ACHN (cell line): ENCODE measurements at places on chromosomes 13 and 19.
A peak's percentile ranks its signal among the peaks of the same experiment; 100 is the strongest.

DNA sequence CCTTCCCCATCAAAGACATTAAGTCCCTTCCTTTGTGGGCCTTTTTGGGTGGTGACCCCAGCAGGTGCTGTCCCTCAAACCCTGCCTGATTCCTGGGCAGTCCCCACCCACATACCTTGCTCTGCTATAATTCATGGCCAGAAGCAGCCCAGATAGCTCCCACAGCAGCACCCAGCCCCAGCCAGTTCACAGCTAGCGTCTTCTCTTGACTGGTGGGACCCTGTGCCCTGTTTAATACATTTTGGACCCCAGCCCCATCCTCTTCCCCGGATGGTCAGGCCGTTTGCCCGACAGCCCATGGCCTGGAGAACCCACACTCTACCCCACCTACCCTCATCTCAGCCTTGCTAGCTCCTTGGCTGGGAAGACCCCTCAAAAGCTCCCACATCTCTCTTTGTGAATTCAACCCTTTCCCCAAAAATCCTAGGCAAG is 2.1 kb downstream of the CCDC106 start:
- no peak for DNase-seq

DNA sequence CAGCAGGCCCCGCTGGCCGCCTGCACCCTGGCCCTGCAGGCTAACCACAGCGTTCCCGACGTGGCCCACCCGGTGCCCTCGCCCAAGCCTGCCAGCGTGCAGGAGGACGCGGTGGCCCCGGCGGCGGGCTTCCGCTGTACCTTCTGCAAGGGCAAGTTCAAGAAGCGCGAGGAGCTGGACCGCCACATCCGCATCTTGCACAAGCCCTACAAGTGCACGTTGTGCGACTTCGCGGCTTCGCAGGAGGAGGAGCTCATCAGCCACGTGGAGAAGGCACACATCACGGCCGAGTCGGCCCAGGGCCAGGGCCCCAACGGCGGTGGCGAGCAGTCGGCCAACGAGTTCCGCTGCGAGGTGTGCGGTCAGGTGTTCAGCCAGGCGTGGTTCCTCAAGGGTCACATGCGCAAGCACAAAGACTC is 72.1 kb downstream of the ZNF536 start:
- no peak for DNase-seq

- DNase-seq: no peak
Observed at GRCh38 chr19:29549105-29550070, 23.6 kb downstream of the VSTM2B start.

GRCh38 chr13:88674841-88675240 is 1003.7 kb downstream of the SLITRK5 start:
- DNase-seq: no peak

DNA sequence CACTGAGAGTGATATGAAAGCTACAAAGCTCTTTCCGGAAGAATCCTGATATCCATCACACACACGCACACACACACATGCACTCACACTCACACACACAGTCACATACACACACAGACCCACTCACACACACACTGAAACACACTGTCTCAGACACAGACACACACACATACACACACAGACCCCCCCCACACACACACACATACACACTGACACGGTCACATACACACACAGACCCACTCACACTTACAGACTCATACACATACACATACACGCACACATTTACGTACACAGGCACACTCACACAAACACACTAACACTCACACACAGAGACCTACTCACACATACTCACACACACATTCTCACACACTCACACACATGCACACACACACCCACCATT is 58.6 kb downstream of the LIG4 start:
- DNase-seq: no peak

DNA sequence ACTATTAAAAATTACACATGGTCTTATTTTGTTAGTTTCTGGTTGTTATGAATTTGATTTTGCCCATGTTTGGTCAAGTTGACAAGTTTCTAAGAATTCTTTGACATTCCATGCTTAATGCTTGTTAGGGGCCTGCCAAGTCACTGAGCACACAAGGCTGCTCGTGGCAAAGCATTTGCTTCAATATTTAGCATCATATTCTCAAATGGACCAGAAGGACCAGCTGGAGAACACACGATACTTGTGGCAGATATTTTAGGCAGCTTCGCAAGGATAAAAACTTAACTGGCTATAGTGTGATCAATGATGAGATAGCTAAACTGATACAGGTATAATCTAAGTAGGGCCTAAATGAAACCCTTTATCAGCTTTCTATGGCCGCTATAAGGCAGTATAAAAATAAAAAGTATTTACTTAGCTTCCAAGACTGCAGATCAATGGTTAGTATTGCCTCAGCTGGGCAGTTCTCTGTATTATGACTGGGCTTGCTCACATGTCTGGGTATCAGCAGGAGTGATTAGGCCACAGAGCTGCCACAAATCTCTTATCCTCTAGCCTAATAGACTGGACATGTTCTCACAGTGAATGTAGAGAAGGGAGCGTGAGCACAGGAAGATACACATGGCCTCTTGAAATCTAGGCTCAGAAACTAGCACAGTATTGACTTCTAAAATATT is 155.9 kb upstream of the SPRY2 start:
- no peak for DNase-seq

DNA sequence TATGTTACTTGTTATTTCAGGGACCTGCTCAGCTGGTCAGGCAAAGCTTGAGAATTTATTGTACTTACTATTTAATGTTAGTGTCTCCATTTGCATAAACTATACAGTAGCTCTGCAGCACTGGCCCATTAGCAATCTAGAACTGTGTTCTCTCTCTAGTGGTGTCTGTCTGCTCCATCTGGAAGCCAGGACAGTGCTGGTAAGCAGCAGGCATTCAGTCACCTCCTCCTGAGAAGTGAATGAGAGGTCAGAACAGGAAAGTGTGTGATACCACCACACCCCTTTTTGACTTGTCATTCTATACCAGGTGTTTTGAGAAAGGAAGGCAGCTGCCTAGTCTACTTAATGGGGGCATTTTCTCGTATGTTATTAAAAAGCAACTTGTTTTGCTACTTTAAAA is 3.9 kb downstream of the COG3 start:
- DNase-seq: no peak

DNA sequence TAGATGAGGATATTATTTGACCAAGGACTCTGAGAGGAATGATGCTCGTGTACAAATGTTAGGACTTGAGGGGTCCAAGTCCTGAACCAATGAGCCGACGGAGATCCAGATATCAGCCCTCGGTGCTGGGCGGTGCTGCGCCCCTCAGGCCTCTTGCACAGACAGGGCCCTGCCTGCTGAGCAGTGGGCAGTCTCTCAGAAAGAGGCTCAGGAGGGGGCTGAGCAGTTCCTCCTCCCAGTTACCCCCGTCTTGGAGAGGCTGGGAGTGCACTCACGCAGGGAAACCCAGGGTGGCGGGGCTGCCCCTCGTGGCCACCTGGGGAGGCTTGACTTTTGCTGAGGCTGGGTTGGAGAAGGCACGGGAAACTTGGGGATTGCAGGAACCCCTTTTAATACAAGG is 18.4 kb downstream of the TEX29 start:
- DNase-seq: no peak

DNA sequence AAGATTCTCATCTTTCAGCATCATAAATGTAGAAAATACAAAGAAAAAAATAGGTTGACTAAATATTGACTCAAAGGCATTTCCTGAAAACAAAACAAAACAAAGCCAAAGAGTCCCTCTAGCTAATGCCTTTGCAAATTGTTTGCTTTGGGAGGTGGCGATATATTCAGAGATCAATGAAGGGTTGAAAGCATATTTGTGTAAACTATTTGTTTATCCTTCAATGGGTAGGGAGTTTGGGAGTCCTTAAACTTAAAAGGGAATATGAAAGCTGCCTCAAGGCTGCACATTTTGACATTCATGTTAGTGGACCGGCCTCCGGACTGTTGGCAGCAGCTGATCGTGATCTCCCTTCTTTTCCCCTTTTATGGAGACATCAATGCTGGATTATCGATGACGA is 257.5 kb downstream of the ITGBL1 start:
- no peak for DNase-seq

- DNase-seq: no peak
Observed at GRCh38 chr19:4508698-4509097, 9.6 kb downstream of the PLIN4 start.

- no peak for DNase-seq
Observed at GRCh38 chr19:18160493-18160970, 7.6 kb downstream of the PIK3R2 start.

DNA sequence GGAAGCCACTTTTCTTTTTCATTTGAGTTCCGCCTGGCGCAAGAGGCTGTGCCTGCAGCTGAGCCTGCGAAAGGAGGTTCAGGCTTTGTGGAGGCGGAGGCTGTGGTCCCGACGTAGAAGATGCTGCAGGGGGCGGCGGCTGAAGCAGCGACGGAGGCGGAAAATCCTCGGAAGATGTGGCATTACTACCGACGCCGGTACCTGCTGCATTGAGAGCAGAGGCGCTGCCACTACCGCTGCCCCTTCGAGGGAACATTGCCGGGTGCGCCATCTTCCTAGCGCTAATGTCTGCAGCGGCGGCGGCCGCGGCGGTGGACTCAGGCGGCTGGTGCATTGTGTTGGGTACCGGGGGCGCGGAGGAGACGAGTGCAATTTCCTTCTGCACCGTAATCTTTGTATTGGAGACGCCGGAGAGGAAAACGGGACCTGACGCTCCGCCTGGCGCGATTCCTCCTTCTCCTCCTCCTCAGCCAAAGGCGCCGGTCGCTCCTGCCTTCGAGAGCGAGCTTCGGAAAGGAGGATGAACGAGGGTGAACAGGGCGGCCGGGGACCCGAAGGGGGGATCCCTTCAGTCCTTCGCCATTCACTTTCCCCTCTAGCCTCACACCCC is at the start of gene TSC22D1:
TSC22D1 (minus strand) TSS at position 590 of the 610 bp plus-strand sequence; CDS start at position 334, 256 bp downstream.
- peak; percentile 33 for DNase-seq

GRCh38 chr19:34364830-34365462 is at the start of gene GPI:
TSS of gene GPI (plus strand) at chr19:34365196. CDS start at chr19:34365267, 71 bp downstream.
- peak; percentile 55 for DNase-seq
